ENCODE measurements at places on chromosomes 3 and 15.

DNA sequence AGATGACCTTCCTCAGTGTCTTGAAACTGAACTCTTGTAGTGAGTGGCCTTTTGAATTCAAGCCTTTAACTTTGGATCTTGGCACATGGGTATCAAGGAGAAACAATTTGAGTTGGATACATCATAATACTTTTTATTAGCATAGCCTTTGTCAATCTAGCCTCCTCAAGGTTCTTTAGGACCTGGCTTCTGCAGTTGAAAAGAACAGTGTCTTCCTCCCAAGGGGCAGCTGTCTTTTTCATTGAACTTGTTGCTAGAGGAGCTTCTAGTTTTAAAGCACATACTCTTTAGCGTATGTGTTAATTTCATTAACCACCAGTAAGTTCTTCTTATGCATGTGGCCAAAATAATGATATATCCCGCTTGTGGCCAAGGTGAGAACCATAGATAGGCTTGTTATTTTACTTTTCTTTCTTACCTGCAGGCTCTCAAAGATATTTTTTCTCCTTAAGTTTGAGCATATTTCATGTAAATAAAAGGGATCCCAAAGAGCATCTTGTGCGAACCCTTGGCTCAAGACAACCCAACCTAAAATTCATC, 83.2 kb downstream of the GHSR start:
- no peak for DNase-seq

- DNase-seq, result no peak
Measured at GRCh38 chr3:189567766-189568420, 63.3 kb upstream of the TP63 start.

- no peak for DNase-seq
Measured at GRCh38 chr15:70053001-70053715, 44.6 kb downstream of the TLE3 start.

DNA sequence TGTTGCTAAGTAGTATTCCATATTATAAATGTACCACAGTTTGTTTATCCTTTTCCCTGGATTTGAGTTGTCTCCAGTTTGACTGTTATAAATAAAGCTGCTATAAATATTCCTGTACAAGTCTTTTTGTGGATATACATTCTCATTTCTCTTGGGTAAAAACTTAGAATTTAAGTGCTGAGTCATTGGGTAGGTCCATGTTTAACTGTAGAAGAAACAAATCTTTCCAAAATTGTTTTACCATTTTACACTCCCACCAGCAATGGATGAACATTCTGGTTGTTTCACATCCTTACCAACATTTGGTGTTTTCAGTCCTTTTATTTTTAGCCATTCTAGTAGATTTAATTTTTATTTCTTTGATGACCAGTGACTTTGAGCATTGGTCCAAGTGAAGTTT, 74.0 kb upstream of the TNFAIP8L3 start:
- DNase-seq, result no peak

GRCh38 chr3:128557531-128558280, 64.7 kb upstream of the GATA2 start:
- no peak for DNase-seq

DNA sequence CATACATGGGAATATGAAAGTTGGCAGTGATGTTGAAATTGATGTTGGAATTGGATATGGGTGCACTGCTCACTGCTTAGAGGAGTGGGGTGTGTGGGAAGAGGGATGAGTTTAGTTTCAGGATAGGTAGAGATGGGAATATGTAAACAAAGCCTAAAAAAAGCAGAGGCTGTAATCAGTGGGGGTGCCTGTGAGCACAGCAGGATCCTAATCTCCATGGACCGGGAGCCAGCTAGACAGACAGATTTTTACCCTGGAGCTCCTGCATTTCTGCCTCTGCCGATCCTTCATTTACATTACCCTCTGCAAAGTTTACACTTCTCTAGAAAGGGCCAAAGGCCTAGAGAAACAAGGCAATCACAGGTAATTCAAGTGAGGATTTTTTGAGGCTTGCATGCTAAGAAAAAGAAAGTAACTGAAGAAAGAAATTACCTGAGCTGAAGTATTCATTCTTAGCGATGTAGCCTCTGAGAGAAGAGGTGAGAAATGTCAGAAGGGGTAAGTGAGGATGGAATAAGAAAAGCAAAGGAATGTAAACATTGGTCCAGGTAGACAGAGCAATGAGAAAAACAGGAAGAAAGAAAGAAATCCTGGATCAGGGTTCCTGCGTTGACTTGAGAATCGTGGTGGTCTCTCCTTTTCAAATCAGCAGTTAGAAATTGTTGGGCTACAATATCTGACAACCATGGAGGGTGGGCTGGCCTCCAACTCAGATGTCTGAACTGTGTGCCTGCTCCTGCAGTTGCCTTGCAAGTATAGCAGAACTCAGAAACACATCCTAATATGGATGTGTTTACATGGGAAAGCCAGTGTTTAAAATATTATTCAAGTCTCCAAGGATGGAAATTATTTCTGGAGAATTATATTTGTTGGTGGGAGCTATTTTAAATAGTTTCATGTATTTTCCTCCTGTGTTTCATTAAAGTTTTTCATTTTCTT, 79.8 kb downstream of the CRTC3 start:
- no peak for DNase-seq
